ENCODE measurements at places on chromosomes 2 and 18. TPM values are rescaled to one million over a fixed set of nuclear protein-coding genes. Genes with fewer than 3 reads are reported as not detected.

GRCh38 chr18:65093346-65093745, 657.5 kb upstream of the CDH7 start:
- no peak for DNase-seq

GRCh38 chr2:25312958-25313710, 28.6 kb downstream of the DNMT3A start:
- DNase-seq: no peak

DNA sequence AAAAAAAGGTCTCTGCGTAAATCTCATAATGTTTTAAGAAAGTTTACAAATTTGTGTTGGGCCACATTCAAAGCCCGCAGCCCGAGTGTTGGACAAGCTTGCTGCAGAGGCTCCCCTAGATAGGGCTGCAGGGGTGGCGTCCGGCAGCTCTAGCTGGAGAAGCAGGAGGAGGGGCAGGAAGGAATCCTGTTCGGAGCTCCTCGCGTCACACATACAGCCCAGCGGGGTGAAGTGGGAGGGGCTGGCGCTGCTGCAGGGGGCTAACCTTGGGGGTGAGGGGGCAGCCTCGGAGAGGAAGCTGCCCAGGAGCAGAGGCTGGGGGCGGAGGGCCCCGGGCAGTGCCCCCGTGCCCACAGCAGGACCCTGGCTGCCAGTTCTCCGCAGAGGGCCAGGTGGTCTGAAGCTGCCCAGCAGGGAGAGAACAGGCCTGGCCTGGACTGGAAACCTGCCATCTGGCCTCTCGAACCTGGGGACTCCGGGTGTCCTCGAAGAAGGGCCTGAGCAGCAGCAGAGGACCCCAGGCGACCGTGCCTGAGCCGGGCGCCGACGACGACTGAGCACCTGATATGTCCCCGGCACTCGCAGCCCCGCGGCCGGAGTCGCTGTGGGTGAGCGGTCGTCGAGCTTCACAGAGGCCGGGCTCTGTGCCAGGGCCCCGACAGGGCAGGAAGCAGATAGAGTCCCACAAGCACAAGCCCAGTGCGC, 2.6 kb upstream of the GPR35 start:
- no peak for DNase-seq

CYS1 gene
- 0.19 TPM for total RNA-seq

FAM161A gene
- 2.2 TPM for total RNA-seq

DNA sequence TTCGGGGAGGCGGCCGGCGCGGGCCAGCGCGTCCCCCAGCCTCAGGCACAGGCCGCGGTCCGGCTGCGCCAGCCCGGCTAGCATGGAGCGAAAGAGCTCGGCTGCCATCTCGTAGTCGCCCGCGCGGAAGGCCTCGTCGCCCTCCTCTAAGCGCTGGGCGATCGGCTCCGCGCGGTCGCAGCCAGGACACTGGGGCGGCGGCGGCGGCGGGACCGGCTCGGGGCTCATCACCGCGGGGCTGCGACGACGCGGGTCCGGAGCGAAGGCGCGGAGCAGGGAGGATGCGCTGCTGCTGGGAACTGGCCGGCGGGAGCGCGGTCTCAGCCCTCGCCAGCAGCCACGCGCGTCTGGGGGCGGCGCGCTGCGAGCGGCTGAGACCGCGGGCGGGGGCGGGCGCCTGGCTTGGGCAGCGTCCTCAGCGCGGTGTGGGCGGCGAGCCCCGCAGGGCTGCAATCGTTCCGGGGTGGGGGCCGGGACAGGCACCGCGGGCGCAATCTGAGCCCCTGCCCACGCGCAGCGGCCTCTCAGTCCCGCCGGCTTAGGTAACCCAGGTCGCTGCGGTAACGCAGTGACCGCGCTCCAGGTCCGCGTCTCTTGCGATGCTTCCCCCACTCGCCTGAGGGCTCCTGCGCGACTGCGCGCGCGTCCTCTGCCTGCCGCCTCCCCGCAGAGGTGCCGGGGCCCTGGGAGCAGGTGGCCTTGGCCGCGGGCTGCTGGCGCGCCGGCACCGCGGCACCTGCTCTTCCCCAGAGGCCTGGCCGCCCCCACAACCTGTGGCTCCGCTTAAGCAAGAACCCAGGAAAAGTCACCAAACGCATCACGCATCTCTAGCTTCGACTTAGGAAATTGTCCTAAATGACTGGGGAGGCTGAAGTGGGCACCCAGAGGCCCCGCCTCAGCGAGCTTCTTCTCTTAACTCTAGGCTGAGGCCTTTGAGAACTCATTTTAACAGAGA, at the start of gene LONRF2:
TSS of gene LONRF2 (minus strand) at position 636 of the 955 bp plus-strand sequence. CDS start at position 228, 408 bp downstream.
- DNase-seq: no peak

GRCh38 chr18:66819235-66819634, 215.3 kb upstream of the CDH19 start:
- no peak for DNase-seq

AQP4 gene
- 0.24 TPM for total RNA-seq

RAX gene
- total RNA-seq: under 0.01 TPM

- no peak for DNase-seq
These were observed at the start of gene ARHGEF4 for GRCh38 chr2:130836501-130837174. Gene ARHGEF4 (plus strand): TSS chr2:130836914. CDS start chr2:130836954, 40 bp downstream.

DNA sequence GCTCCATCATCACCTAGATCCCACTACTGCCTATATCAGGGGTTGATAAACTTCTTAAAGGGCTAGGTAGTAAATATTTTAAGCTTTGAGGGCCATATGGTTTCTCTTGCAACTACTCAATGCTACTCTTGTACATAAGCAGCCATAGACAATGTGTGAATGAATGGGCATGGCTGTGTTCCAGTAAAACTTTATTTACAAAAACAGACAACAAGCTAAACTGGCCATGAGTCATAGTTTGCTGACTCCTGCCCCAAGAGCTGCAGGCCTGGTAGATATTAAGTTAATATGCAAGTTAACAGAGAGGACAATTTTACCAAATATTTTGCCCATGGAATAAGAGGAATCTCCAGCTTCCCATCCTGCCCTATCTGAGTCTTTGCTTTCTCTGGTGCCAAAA, 29.8 kb upstream of the MYO3B start:
- DNase-seq: no peak

TSHZ1 gene
- 7.4 TPM for total RNA-seq

ARHGAP25 gene
- 32.2 TPM for total RNA-seq

DNA sequence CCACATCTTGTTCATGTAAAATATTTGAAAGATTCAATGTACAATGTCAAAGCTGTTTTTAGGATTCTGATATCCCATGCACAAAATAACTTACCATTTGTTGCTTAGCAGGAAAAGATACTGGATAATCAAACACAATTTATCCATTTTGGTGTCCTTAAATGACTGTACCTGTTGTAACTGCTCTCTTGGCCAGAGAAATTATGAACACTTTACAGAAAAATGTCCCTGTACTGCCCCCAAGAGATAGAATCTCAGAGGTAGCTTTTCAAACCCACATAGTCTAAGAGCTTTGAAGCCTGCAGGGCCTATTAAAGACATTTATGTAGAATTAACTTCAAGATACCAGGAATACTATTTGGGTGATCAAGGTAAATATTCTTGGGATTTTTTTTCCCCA, 12.2 kb upstream of the ME2 start:
- no peak for DNase-seq

ST3GAL5 gene
- total RNA-seq: 35.4 TPM

DNA sequence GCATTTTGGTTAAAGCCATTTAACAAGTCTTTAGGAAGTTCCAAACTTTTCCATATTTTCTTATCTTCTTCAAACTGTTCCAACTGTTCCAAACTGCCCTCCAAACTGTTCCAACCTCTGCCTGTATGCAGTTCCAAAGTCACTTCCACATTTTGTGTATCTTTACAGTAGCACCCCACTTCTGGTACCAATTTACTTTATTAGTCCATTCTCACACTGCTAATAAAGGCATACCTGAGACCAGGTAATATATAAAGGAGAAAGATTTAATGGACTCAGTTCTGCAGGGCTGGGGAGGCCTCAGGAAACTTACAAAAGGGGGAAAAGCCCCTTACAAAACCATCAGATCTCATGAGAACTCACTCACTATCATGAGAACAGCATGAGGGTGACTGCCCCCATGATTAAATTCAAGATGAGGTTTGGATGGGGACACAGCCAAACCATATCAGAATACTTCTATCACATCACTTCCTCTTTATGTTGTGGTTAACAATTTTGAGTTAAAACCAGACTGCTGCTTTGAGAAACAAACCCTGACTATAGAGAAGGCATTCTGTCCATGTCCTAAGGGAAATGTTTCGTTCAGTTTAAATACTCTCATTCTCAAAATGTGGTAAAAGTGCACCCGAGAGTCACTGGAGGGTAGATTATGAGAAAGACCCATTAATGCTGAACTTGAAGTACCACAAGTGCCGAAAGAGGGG, 11.0 kb downstream of the IL18R1 start:
- DNase-seq: no peak

- no peak for DNase-seq
These were observed 281.3 kb downstream of the STK39 start for GRCh38 chr2:167965907-167966761.

- no peak for DNase-seq
These were observed 18.1 kb downstream of the MAPK4 start for GRCh38 chr18:50578030-50578429.

- no peak for DNase-seq
These were observed 21.1 kb downstream of the RHOB start for GRCh38 chr2:20467789-20468548.

DNA sequence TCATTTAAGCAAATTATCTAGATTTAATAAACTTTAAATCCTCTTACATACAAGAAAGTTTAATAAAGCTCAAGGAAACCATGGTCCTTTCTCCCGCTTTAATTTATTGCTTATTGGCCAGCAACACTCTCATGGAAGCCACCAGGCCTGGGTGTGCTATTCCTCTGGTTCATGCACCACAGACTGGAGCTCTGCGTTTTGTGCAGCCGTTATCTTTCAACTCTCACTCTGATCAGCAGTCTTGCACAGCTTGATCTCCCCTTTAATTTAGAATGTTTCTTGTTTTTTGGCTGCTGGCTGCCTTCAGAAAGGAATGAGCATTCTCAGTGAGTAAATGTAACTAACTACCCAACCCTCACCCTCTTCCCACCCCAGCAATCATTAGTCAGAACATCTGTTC, 318.7 kb downstream of the MEIS1 start:
- DNase-seq: no peak

DNA sequence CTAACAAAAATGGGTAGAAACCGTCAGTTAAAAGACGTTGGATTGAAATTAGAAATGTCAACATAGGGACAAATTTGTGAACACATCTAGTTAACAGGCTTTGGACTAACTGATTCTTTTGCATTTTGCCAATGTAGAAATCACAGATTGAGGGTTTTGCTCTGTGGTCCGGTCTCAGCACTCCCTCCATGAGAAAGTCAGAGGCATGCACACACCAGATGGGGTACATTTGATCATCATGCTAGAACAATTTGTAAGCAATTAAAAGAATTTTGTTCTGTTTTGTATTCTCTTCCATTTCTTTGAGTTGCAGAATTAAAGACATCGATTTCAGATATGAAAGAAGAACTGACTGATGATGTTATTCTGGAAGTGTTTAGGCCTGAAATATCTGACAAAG, 179.1 kb upstream of the CCDC68 start:
- no peak for DNase-seq

DNA sequence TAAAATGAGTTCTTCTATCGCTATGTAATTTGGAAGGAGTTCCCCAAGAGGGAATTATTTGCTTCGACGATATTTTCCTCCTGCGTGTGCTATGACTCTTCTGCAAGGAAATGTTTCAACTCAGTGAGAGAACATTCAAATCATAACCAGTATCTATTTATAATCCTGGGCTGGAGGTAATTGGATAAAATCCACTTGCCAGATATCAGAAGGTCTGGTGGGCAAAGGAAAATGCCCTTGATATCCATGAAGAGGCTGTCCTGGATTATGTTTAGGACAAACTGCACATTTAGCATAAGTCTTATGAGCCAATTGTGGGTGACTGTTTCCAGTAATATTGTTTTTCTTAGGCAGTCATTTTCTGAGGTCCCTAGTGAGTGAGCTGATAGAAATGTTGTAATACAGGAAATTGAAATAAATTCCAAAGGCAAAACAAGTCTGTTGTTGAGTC, 17.7 kb downstream of the RPIA start:
- no peak for DNase-seq

- DNase-seq: no peak
These were observed 27.2 kb upstream of the NT5DC4 start for GRCh38 chr2:112693596-112693995.

- no peak for DNase-seq
These were observed 260.9 kb downstream of the RAD51AP2 start for GRCh38 chr2:17257189-17257909.

DNA sequence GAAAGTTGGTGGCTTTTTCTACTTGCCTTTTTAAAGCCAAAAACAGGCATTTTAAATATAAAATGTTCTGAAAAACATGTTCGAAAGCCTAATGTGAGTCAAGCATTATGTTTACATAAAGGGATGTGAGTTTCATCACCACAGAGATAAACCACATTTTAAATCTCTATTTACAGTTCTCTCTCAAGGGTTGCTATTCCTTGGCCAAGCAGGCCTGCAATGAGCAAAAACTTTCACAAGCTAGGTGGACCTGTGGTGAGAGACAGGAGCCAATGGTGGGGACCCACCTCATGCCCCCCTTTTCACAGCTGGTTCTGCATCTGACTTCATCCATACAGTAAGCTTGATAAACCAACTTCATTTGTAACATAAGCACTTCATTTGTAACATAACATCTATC, 65.1 kb downstream of the CUL3 start:
- DNase-seq: no peak

SERPINB13 gene
- total RNA-seq: 0.99 TPM

TXNL4A gene
- total RNA-seq: 120 TPM

- DNase-seq: no peak
These were observed 59.9 kb downstream of the VIT start for GRCh38 chr2:36756438-36756837.

RAB17 gene
- total RNA-seq: 0.33 TPM

GRCh38 chr2:149075105-149075504, 36.6 kb downstream of the LYPD6B start:
- no peak for DNase-seq

DNA sequence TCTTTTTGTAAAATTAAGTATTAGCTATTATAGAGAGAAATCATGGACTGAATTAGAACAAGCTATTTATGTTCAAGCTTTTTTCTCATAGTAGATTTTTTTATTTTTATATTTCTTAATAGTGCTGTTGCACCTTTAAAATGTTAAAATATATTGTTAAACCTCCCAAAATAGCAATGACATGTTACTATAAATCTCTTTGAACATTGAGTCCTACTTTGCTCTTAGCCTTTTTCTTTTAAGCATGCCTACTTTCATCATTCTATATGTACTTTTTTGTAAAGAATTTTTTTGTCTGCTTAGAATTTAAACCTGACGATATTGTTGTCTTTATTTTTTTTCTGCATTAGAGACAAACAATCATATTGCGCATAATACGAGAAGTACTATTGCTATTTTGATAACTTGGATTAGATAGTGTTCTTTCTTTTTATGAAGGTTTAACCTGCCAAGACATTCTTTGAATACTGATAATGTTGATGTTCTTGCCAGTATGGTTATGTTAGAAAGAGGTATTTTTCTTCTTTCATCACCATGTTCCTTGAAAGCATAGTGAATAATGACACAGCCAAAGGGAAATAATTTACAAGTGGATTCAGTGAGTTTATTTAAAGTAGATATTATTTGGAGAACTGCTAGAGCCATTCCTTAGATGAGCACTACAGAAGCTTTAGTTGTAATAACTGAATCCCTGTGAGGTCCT, 40.6 kb downstream of the PMS1 start:
- no peak for DNase-seq

GRCh38 chr2:111041398-111042202, 79.1 kb upstream of the BCL2L11 start:
- no peak for DNase-seq

SERPINB12 gene
- 2.6 TPM for total RNA-seq

All from thymus (tissue), 14 donors.